ENCODE measurements at places on chromosomes 3 and 15.

DNA sequence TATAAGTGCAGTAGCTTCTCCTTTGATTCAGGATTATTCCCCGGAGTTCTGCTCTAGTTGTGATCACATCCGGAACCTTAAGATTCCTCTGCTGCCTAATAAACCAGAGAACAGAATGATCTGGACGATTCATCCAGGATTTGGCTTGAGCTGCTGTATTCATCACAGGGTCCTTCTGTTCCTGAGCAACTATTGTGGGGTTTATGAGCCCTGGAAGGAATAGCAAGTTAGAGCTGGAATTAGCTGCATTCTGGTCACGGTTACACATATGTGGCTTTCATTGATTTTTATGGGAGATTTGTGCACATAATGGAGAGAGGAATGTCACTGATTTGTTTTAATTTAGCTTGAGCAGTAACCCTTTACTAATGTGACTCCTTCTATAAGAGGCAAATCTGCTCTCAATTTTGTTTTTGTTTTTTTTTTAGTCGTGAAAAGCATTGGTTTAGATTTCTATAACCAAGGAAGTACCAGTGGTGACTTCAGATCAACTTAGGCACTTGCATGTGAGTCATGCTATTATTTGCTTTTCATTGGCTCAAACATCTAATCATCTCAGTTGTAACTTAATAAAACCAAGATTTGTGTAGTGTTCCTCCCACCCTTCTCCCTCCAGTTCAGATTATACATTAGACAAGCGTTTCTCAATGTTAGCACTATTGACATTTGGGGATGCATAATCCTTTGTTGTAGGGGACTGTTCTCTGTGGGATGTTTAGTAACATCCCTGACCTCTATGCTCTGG lies 148.5 kb downstream of the OTOL1 start:
- DNase-seq = no peak

DNA sequence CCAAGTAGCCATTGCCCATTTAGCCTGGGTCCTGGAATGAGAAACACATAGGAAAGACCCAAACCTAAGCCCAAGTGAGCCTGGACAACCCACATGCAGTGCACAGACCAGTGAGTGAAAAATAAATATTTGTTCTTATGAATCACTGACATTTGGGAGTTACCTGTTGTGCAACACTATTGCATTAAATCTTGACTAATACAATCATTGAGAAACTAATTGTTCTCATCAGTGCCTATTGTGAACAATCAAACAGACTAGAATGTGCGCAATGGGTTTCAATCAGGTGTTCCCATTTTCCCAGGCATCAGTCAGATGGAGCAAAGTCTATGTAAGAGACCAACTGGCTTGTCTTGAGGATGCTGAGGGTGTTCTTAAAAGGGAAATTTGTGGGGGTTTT lies 54.7 kb upstream of the CNOT10 start:
- DNase-seq = no peak

- DNase-seq = no peak
Observed at GRCh38 chr3:54537506-54537905, 390.4 kb downstream of the LRTM1 start.

DNA sequence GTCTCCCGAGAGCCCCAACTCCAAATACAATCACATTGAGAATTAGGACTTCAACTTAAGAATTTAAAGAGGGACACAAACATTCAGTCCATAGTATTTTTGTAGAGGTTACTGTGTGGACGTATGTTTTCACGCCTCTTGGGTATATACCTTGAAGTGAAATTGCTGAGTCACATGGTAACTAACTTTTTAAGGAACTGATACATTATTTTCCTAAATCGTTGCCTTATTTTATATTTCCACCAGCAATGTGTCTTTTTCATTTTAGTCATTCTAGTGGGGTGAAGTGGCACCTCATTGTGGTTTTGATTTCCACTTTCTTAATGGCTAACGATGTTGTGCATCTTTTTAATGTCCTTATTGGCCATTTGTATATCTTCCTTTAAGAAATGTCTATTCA lies 11.8 kb downstream of the PARP15 start:
- no peak for DNase-seq

- DNase-seq = no peak
Observed at GRCh38 chr3:15050405-15051092, 14.6 kb downstream of the MRPS25 start.

- DNase-seq = no peak
Observed at GRCh38 chr3:108122276-108122675, 31.4 kb upstream of the CD47 start.

DNA sequence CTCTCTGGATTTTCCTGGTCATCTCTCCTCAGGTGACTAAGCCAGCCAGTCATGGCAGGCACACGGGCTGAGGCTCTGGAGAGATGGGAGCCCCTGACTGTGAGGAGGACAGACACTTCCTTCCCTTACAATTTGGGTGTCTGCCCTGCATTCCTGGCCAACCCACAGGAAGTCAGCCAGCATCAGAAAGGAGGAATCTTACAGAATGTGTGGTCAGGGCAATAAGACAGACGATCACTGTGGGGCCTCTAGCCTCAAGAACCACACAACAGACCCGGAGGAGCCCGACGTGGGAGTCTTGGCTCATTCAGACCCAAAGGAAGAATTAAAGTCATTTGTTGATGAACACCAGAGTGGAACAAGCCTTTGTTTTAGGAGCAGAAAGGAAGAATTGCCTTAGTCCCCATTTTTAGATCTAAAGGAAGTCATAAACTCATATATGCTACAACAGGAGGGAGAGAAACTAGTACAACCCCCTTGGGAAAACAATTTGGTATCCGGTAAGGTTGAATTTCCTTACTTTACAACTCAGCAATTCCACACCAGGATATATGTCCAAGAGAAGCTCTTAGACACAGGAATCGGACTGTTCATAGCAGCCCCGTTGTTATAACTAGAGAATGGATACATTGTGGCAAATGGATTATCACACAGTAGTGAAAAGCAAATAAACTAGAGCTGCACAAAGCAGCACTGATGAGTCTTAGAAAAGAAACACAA lies 62.2 kb downstream of the ABTB1 start:
- no peak for DNase-seq

GRCh38 chr3:193788189-193788991 lies 195.4 kb downstream of the OPA1 start:
- no peak for DNase-seq

DNA sequence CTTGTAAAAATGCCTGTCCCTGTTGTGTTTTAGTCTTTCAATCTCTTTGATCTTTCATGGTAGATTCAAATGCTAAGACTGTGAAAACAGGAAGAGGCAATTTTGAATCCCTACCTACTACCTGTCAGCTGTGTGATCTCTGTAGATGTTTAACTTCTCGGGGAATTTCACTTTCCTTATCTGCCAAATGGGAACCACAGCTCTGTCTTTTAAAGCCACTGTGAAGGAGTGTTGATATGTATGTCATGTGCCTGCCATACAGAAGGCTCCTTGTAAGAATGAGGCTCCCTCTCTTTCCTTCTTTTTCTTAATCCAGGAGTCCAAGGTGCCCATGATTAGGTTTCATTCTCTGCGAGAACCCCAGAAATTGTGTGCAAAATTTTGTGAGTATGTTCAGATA lies 139.6 kb upstream of the ADAMTS9 start:
- DNase-seq = no peak

GRCh38 chr15:34206011-34206410 lies 3.9 kb downstream of the KATNBL1 start:
- no peak for DNase-seq

DNA sequence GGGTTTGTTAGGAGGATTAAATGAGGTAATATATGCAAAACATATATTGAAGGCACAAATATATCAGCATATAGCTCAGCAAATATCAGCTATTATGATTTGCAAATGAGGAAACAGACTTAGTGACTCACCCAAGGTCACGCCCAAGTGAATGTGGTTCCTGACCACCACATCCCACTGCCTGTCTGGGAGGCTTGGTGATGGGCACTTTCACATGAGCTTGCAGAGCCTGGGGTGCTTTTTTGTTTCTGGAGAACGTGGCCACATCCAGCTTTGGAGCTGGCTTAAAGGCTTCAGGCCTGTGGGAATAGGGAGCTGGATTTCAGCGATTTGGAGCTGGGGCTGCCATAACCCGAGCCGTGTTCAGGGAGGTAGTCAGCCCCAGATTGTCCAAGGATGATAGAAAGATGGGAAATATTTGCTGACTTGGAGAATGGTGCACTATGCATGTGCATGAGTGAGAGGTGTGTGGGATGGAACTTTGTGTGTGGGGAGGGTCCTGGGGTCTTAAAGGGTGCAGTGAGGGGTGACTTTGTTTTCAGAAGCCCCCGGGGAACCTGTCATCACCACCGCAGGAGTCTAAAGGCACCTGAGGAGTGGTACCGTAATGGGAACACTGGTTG lies 12.0 kb upstream of the FGD5 start:
- no peak for DNase-seq

DNA sequence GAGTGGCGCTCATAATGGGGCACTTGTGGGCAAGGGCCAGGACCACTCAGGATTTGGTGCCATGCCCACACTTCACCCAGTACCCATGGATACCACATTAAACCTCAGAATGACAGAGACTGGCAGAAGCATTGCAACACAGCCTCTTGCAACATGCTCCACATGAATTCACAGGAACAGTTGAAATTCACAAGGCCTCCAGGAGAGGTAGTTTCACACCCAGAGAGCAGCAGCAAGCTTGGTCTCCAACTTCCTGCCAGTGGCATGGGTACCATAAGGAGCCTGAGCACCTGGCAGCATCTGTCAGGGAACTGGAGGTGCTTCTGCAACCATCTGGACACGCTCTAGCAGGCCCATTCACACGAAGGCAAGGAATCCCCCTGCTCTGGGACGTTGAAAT lies 101.0 kb downstream of the OSBPL10 start:
- no peak for DNase-seq

DNA sequence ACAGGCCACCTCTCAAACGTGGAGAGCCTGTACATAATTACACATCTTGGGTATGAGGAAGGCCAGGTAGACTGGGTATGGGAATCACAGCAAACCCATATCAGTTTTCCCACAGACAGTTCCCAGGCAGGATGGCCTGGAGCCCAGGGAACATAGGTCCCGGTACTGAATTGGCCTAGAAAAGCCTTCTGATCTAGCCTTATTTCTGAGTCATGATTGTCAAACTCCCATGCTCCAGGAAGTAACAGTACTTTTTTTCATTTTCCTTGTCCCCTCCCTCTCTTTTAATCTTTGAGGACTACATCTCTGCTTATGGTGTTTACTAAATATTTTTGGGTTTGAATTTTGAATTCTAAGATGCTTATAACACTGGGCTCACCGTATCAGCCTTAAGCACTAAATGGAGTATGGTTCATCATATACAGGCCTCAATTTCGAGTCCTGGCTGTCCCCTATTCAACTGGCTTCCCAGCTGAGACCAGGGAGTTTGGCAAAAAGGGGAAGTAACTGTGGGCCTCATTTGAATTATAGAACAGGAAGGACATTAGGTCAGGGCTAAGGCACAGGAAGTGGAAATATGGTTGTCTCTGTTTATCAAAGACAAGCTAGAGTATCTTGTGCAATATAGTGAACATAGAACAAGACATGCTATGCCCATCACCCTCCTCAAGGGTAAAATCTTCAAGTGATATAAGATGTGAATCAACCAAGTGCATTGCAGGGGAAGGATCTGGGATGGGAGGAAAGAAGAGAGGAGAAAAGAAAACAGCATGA lies 494.6 kb downstream of the NTRK3 start:
- DNase-seq = peak; percentile 26

DNA sequence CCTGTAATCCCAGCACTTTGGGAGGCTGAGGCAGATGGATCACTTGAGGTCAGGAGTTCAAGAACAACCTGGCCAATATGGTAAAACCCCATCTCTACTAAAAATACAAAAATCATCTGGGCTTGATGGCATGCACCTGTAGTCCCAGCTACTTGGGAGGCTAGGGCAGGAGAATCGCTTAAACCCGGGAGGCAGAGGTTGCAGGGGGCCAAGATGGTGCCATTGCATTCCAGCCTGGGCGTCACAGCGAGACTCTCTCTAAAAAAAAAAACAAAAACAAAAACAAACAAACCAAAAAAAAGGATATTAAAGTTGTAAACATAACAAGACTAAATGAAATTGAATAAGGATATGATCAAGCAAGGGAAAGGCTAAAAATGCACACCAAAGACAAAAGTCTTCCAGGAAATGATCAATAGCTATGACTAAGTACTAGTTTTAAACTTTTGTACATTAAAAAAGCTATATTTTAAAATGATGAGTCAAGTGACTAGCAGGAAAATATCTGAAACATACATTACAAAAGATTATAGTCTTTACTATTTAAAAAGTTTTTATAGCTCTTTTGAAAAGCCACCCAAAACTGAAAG lies 28.6 kb downstream of the KLHL6 start:
- no peak for DNase-seq

- no peak for DNase-seq
Observed at GRCh38 chr3:169879845-169880575, 10.3 kb upstream of the LRRC31 start.

DNA sequence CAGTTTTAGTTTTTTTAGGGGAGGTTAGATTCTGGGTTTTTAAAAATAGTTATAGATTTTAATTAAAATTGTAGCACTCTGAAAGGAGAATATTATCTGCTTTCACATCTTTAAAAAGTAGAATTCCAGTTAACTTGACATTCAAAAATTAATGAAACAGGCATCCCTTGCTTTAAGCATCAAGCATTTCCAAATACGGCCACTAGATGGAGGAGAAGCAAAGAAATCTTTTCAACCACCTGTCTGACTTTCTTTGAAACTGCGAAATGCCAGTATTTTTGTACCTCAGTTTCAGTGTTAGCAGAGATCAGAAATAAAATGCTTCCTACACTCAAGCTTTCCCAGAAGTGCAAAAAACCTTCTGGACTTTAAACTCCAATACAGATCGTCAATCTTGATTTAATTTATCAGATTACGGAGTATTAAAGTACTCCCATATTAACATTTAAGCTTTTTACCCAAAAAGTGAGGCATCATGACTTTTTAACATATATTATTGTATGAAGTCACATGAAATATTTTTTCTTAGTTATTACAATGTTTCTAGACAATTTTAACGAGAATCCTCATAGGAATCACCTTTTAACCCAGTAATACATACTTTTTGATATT lies 153.3 kb downstream of the P3H2 start:
- DNase-seq = no peak

- no peak for DNase-seq
Observed at GRCh38 chr3:144018776-144019175, 47.2 kb downstream of the DIPK2A start.

DNA sequence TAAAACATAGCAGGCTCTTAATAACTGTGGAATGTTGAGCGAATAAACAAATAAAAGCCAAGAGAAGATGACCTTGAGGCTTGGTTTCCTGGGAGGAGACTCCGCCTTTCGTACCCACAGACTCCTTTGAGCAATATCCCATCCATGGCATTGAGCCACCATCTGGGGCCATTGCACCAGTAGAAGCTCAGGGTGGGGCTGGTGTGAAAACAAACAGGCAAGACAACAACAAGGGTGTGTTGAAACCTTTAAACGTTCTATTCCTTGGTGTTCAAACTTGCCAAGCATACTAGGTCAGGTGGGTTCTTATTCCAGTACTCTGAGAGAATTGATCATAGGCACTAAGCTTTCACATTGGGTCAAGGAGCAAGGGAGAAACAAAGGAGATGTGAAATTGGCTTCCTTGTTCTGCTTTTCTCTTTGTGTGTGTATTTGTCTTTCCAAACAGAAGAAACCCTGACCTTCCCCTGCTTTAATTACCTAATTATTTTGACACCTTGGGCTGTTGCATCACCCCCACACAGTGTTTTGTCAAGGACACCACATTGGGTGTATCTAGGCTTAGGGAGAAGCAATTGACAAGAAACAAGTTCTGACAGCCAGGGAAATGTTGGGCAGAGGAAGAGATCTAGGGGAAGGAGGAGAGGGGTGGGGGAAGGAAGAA lies 105.1 kb upstream of the BCL6 start:
- DNase-seq = no peak

- no peak for DNase-seq
Observed at GRCh38 chr3:34808287-34808686, 831.0 kb upstream of the ARPP21 start.

- no peak for DNase-seq
Observed at GRCh38 chr15:38545179-38545578, 19.4 kb downstream of the RASGRP1 start.

Measured in SIG-M5 (cell line).